DMS 273 treated with DMSO at 0.1 percent for 48 hours (cell line): ENCODE measurements at places on chromosomes 4 and X.

DNA sequence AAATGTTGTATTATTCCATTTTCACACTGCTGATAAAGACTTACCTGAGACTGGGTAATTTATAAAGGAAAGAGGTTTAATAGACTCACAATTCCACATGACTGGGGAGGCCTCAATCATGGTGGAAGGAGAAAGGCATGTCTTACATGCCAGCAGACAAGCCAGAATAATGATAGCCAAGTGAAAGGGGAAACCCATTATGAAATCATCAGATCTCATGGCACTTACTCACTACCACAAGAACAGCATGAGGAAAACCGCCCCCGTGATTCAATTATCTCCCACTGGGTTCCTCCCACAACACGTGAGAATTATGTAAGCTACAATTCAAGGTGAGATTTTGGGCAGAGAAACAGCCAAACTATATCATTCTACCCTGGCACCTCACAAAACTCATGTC is 2535.1 kb downstream of the ARAP2 start:
- DNase-seq, result no peak

GRCh38 chr4:138263247-138263816 is 21.2 kb upstream of the SLC7A11 start:
- DNase-seq, result no peak

DNA sequence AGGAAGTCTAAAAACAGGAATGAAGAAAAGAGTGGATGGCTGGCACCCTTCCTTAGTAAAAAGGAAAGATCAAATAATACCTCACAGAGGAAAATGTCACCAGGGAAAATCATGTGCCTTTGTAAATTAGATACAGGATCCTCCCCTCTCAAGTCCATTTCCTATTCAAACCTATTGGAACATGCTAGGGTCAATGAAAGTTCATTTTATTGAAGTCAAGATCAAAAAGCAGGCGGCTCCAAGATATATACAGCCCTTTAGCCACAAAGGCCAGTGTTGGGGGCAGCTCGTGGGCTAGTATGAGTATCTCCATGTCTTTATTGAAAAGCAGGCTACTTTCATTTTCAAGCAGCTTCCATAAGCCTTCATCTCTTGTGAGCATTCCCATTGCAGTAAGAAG is 141.1 kb downstream of the QDPR start:
- no peak for DNase-seq

DNA sequence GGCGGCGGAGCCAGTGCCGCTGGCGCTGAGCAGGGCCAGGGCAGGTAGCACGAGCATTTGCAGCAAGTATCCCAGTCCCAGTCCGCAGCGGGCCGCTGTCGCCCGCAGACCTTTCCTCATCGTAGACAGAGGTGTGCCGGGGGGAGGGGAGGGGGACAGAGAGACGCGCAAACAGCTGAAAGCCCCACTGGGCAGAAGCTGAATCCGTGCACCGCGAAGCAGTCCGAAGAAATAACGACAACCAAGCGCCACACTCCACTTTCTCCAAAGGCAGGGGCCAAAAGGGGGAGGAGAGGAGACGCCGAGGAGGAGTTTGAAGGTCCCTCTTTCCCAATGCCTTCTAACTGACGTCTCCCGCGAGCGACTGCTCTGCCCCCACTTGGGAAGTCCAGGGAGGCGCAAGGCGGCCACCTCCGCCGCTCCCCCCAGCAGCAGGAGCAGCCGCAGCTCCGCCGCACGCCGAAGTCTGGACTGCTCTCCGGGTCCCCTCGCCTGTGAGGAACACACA is at the start of gene UNC5C:
Gene UNC5C, minus strand, starts transcription at position 236 of the 508 bp plus-strand sequence.
- peak; percentile 46 for DNase-seq

GRCh38 chr4:158845311-158846041 is 76.7 kb downstream of the FNIP2 start:
- no peak for DNase-seq

DNA sequence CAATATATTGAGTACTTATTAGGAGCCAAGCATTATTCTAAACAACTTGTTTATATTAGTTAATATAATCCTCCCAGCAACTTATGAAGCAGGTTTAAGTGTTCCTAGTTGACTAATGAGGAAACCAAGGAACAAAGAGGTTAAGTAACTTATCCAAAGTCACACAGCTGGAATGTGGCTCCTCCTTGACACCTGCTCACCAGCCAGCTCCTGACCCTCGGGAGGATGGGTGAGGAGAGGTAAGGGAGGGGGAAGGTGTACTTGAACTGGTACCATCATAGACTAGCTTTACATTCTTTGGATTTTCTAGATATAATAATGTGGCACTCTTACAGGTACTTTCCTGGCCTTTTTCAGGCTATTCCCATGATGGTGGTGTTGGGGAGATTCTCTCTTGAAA is 50.7 kb downstream of the ARHGEF38 start:
- no peak for DNase-seq

DNA sequence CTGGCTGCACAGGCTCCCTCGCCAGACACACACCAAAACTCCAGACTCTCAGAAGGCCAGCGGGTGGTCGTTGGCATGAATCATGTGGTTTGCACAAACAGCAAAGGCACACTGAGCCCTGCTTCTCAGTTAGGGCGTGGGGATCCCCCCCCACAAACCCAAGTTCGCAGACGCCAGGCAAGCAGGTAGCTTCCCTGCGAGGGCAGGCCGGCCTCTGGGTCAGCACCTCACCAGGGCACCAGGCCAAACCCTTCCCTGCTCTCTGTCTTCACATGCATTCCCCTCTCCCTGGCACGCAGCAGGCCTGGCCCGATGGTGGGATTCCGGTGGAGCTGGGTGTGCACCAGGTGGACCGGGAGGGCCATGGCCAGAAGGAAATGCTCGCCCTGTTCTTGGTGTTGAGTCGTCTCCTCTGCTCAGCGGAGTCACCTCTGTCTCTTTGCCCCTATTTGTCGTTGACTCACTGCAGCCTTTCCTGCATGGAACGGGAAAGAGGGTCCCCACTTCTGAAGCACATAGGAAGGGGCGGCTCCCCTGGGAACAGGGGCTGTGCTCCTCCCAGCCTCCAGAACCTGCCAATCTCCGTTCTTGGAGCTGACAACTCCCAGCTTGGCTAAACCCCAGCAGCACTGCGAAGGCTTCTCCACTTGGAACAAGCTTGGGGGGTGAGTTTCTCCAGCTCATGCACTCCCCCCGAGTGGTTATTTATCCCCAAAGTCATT is 51.4 kb downstream of the SORCS2 start:
- no peak for DNase-seq

DNA sequence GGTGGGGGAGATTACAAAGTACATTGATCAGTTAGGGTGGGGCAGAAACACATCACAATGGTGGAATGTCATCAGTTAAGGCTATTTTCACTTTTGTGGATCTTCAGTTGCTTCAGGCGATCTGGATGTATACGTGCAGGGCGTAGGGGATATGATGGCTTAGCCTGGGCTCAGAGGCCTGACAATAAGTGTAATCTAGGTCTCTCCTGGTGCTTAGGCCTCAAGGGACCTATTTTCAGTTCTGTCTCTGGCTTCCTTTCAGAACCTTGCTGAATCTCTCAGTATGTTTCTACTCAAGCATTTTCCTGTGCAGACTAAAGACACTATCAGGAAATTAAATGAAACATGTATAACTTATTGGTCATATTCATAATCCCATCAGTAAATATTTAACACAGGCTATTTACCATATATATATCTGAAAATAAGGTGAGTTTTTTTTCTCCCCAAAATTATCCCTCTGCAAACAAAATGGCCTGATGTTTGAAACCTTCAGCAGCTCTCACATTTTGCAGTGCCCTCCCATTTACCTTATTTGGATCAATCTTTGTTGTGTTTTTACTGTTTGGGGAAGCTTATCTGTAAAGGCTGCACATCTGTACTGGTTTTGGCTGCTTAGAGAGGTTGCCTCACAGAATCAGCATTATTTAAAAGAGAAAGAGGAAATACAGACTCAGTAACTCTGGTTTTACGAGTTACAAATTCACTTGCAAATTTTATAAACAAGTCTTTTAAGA is 2.3 kb upstream of the ZCCHC4 start:
- DNase-seq, result no peak

DNA sequence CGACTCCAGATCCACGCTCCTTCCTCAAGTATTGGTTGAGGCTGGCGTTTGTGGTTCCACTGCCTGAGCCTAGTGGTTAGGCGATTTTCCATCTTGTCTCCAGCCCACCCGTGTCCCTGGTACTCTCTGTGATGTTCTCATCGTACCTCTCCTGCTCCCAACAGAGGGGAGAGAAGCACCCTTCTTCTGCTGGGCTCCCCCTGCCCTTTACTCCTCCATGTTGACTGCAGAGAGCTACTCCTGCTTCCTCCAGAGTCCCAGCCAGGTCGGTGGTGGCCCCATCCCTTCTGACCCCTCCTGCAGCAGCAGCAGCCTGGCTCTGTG is 164.0 kb upstream of the BCOR start:
- DNase-seq, result no peak

DNA sequence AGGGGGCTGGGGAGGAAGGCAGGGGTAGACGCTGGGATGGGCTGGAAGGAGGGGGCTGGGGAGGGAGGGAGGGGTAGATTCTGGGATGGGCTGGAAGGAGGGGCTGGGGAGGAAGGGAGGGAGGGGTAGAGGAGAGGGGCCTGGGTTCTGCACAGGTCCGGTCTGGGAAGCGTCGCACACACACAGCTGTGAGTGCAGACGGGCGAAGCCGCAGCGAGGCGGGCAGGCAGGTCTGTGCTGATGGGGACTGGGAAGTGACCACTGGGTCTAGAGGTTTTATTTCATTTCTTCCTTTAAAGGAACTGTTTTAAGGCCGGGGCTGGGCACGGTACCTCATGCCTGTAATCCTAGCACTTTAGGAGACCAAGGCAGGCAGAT is 69.1 kb upstream of the MXD4 start:
- DNase-seq, result no peak

DNA sequence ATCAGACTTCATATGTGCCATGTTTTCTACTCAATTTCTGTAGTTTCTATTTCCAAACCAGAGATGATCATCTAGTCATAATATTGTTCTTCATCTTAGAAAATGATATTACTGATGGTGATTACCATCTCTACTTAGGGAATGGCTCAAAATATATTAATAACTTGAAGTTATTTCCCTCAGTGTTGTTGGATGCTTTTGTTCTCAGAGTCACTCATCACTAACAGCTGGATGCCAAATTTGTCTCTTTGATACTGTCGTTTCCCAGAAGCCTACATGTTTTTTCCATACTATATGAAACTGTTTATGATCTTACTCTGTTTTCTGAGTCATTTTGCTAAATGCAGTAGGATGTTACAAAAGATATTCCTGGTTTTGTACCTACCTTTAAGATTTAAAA is 8.9 kb downstream of the PGAM4 start:
- DNase-seq, result no peak

DNA sequence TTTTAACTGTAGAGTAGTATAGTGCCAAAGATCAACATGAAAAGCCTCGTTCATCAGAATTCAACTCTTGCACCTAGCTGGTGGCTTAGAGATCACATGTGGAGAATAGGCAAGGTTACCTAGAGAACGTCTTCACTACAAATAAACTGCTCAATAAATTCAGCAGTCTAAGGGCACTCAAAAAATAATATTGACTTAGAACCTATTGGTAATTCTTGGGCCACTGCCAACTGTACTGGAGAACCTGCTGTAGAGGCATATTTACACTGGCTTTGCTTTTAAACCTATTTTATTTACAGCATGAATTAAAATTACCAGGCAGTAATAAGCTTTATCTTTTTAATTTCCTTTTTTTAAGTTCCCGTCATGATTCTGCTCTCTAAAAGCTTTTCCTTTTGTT is 343.7 kb downstream of the PDHA2 start:
- no peak for DNase-seq

- no peak for DNase-seq
These were observed 93.0 kb downstream of the CENPC start for GRCh38 chr4:67452100-67452845.

DNA sequence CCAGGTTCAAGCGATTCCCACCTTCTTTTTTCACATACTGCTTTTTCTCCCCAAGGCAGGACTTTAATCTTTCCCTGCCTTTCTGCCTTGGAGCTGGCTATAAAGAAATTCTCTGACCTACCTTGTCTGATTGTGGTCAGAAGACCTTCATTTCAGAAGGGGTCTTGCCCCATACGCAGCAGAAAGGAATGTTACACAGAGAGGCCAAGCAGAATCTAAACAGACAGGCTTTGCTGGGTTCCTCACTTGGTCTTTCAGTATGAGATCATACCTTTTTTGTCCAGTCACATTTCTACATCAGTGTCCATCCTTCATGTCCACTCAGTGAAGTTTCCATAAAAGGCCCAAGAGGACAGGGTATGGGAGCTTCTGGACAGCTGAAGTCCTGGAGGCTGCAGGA is 108.3 kb upstream of the RBPJ start:
- no peak for DNase-seq

DNA sequence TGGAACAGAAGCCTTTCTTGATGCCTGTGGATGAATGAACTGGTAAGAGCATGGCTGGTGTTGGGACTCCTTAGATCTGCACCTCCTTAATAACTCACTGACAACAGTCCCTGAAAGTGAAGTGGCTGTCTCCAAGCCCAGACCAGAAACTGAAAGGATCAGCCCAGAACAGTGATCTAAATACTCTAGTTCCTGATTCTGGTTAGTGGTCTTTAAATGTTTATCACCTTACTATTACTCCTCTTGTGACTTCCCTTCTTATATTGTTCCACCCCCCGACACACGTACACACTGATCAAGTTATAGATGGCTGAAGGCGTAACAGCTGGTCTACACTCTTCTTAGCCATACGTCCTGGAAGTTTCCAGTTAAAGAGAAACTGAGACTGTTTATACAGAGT is 33.8 kb upstream of the ARMCX2 start:
- DNase-seq, result no peak

GRCh38 chr4:15400226-15400625 is 27.6 kb upstream of the C1QTNF7 start:
- no peak for DNase-seq

- no peak for DNase-seq
These were observed 180.7 kb downstream of the GASK1B start for GRCh38 chr4:157992038-157992705.

DNA sequence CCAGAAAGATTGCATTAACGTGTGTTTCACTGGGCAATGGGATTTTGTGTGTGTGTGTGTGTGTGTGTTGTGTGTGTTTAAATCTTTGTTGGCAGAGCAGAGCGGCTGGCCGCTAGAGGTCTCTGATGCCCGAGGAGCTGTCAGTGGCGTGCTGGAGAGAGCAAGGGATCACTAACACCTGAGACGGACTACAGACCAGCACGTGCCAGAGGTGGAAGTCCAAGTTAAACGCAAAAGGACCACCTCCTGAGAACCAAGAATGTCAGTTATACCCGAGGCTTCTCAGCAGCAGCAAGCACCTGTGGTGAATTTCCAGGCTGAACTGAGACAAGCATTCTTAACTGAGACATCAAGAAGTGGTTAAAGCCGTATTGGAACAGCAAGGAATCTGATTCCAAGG is 9.0 kb upstream of the SLC25A14 start:
- peak; percentile 17 for DNase-seq

DNA sequence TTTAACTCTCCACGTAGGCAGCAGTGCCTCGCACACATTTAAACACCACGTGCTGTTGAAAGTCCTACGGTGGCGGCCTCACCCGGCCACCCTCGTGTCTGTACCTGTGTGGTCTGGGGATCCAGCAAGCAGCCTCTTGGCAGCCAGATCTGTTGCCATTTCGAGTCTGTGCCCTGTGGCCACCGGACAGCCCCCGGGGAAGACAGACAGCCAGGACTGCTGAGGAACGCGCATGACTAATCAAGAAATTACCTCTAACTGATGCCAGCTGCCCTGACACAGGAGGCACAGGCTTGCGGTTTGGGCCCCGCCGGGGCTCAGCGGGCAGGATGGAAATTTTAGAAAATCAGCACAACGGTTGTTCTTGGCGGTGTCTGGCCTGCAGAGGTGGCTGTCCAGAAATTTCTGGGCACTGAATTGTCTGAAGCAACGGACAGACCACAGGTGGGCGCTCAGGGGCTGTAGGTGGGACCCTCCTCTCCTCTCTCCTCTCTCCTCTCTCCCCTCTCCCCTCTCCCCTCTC is 15.6 kb upstream of the ASMTL start:
- no peak for DNase-seq

- no peak for DNase-seq
These were observed 104.3 kb downstream of the DCTD start for GRCh38 chr4:182812916-182813315.
